Activated CD4-positive, alpha-beta T cell treated with anti-CD3 and anti-CD28 coated beads for 48 hours (primary cell): ENCODE measurements at places on chromosomes 2 and 18.

DNA sequence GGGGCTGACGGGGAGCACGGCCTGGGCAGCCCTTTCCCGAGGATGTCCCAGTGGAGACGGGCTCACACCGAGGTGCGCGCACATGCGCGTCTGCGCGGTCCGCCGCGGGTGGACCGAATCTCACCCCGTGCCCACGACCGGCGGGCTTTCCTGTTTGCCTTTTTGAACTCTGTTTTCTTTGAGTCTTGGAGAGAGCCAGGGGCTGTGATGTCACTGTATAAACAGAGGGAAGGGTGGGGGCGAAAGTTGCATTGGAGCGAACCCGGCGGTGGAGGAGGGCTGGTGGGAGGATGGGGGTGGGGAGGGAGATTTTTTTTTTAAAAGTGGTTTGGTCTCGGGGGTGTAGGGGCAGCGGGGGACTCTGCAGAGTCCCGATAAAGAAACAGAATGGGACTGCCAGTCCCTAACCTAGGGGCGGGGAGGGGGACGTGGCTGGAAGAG is 141.2 kb upstream of the CTAGE1 start:
- no peak for DNase-seq

DNA sequence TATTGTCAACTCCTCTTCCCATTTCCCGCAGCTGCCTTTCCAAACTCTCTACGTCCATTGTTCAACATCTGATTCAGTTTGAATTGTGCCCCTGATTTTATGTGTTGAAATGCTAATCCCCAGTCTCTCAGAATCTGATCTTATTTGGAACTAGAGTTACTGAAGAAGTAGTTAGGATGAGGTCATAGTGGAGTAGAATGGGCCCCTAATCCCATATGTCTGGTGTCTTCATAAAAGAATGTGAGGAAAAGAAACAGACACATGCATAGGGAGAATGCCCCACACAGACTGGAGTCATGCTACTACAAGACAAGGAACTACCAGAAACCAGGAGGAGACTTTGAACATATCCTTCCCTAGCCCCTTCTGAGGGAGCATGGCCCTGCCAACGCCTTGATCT is 99.2 kb downstream of the LRP1B start:
- DNase-seq, result no peak

DNA sequence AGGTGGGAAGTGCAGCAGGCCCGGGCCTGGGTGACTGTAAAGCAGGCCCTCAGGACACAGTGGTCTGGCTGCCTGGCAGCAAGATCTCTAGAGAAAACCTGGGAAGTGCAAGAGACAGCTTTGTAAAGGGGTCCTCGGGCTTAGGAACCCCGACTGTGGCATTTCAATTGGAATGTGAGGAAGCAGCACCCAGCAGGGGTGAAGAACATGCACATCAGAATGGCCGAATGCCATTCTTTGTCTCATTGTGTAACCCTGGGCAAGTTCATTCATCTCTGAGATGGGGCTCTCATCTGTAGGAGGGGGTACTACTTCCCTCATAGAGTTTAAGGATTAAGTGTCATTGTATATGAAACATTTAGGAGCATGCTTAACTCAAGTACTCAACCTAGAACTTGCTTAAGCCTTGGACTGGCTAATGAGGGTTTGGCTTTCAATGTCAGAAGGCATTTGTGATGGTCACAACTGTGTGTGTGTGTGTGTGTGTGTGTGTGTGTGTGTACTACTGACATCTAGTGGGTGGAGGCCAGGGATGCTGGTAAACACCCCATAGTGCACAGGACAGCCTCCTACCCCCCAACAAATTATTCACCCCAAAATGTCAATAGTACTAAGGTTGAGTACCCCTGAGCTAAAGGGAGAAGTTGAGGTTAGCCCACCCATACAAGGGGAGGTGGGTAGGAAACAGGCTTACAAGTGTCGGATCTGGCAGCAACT is 29.3 kb downstream of the MEX3C start:
- DNase-seq, result no peak

DNA sequence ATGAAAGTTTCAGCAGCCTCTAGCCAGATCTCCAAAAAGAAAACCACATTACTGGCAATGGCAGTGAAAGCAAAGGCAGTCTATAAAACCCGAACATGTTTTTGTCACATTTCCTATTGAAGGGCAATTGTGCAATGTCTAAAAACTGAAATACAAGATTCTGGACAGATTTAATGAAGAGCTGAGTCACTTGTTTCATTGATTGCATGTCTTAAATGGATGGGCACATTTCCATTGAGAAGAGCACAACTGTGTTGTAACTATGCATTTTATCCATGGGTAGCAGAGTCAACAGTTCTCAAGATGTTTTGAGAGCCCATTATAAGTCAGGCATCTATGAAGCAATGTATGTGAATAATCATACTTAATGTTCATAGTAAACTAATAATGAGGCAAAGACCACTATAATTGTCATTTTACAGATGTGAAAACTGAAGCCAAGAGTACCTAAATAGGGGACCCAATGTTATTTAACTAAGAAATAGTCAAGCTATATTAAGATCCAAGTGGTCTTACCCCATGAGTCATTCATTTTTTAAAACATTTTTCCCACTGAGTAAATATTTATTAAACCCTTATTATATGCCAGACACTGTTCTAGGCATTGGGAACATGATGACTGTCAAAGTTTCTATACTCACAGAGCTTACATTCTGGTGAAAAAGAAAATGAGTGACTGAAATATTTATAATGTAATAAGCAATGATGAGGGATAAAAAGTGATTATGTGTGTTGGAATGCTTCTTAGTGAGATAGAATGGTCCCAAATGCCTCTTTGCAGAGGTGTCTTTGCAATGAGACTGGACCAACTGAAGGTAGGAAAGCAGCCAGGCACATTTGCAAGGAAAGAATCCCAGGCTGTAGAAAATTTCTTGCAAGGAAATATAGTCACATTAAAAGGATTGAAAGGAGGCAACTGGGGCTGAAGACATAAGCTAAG is 818.9 kb upstream of the ACVR2A start:
- no peak for DNase-seq

DNA sequence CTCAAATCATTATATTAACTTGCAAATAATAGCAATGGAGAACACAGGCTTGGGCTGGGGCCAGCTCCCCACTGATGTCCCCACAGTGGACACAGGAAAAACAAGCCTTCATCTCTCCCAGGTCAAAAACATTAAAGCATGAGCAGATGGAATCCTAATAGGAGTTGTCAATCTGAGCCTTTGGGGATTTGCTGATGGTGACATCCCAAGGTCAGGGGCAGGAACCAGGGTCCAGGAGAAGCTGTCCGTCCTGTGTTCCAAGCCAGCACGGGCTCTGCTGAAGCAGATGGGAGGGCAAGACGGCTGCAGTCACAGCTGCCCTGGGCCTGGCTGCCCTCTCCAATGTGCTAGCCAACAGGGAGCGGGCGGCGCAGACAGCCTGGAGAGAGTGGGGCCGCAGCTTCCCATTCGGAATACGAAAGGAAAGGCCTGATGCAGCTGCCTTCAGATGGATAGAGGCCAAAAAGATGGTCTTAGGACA is 135.5 kb downstream of the NDUFA10 start:
- DNase-seq, result no peak

- no peak for DNase-seq
Observed at GRCh38 chr18:13584825-13585224, 141.5 kb downstream of the FAM210A start.

GRCh38 chr2:1744446-1745170 is at the start of gene PXDN:
TSS of gene PXDN (minus strand) at chr2:1744515. CDS start at chr2:1744455, 60 bp downstream.
- DNase-seq, result no peak

GRCh38 chr2:99399795-99400194 is 62.6 kb downstream of the EIF5B start:
- DNase-seq, result no peak

DNA sequence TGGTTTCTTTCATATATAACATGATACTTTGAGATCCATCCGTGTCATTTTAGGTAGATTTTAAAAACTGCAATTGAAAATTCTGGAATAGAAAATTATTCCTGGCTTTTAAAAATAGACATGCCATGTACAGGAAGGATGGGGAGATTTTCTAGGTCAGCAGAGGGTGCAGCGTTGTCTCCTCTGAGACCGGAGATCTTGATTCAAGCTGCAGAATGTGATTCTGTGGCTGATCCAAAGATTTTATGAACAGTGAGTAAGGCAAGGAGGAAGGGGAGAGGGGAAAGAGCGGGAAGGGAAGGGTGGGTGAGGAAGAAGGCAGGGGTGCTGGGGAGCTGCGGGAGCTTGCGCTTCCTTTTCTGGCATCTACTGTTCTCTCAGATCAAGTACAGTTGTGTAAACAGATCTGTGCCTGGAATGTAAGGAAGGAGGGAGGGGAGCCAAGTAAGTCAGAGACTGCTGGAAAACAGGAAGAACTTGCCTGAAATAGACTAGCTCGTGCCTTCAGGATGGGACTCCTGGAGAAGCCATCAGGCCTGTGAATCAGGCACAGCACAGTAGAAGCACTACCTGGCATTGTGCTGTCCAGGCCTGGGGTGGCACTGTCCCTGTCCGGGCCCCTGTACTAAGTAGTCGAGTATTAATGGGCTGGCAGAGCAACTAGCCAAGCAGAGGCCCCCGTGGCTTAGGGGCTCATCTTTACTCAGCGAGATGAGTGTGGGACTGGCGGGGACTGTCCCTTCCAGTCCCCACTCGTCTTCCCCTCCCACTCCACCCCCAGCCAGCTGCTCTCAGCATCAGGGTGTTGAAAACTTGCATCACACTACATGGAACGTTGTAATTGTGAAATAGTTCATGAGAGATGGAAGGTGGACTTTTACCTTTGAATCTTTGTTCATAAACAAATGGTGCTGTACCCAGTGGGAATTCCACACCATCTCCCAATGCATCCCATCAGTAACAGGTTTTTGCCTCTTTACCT is 163.5 kb downstream of the UXS1 start:
- peak; percentile 65 for DNase-seq

GRCh38 chr18:23136326-23137096 is 1.2 kb downstream of the CABLES1 start:
- peak; percentile 20 for DNase-seq

GRCh38 chr2:46335391-46336282 is 38.4 kb downstream of the EPAS1 start:
- no peak for DNase-seq

DNA sequence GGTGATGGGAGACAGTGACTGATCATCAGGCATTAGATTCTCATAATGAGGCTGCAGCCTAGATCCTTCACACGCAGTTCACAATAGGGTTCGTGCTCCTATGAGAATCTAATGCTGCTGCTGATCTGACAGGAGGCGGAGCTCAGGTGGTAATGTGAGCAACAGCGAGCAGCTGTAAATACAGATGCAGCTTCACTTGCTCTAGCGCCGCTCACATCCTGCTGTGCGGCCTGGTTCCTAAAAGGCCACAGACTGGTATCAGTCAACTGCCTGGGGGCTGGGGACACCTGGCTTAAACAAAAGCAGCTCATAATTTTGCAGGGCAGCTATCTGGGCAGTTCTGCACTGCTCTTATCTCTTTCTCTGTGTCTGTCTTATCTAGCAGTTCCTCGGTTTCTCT is 20.4 kb upstream of the CD226 start:
- DNase-seq, result no peak

DNA sequence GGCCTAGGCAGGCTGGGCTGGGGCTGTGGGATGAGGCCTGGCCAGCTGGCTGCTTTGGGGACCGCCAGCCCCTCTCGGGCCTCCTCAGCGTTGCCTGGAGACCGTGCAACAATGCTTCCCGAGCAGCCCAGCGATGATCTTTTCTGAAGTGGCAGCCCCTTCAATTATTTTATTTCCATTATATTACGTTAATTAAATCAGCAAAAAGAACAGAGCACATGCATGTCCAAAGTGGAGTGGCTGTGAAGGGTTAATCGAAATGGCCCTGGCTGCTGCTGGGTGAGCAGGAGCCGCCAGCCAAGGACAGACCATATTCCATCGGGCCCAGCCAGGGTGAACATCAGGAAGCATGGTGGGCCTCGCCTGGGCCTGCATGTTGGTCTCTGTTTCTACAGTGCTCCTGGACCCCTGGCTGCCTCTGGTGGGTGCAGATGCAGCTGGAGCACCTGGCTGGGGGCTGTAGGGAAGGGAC is 245.5 kb downstream of the MYCN start:
- no peak for DNase-seq

DNA sequence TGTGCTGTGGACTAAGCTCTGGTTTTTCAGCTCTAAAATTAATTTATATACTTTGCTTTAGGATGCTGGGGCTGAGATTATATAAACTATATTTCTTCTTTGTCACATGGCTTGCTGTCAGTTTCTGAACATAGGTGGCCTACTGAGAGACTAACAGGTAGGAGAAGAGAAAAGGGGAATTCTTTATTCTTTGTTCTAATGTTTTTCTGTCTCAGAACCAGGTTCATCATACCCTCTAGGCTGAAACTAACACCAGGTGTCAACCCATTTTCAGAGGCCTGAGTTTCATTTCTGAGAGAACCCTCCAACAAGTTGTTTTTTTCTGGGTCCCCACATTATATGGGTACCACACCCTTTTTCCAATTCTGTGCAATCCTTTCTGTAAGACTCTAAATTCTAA is 843.6 kb downstream of the TRIB2 start:
- no peak for DNase-seq

- DNase-seq, result no peak
Observed at GRCh38 chr18:53790786-53791185, 433.7 kb downstream of the MBD2 start.

DNA sequence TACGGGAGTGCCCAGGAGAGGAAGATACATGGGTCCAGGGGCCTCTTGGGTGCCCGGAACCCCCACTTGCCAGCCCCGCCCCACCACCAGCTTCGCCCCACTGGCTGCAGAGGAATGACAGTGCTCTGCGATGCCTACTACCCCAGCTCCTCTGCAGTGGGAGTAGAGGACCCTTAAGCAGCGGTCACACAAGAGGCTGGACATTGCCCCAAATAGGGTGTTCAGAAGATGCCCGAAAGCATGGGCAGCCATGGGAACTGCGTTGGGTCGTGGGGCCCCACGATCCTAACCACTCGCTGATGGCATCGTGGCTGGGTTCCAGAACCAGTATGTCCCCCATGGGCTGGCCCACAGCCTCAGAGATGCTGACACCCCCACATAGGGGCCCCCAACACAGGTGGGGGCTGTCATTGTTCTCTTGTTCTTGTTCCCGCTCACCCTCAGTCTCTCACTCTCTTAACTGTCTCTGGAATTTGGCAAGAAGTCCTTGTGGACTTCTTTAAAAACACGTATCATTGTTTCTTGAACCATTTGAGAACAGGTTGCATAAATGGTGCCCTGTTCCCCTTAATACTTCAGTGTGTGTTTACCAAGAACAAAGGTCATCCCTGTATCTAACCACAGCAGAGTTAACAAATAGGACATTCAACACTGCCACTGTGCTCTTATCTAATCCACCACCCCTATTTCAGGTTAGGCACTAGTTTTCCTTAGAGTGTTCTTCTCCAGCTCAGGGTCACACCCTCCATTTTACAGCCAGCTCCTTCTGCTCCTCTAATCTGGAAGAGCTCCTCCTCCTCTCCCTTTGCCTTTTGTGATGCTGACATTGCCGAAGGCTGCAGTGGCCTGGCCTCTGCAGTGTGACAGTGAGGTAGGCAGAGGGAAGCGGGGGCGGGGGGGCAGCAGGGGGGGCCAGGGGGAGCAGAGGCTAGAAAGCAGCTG is 76.3 kb downstream of the STPG4 start:
- DNase-seq, result no peak

- no peak for DNase-seq
Observed at GRCh38 chr2:241183221-241183620, 5.3 kb upstream of the ANO7 start.
